ENCODE measurements at places on chromosomes 7 and 10.

DNA sequence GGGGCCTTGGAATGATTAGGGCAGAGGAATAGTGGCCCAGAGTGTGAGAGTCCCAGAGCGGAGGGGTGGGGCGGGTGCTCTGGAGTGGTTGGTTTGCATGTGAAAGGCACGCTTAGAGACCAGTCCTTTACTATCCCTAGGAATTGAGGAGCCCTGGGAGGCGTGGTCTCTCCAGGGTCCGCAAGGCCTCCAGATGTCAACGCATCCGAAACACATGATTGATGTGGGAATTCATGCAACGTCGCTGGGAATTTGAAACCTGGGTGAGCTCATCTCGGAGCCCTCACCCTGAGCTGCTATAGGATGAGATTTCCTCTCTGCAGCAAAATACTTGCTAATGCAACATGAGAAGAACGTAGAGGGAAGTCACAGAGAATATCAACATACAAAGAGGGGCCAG, 51.2 kb downstream of the NPTX2 start:
- no peak for DNase-seq

- DNase-seq, result peak; percentile 14
These were observed 635.5 kb downstream of the AUTS2 start for GRCh38 chr7:70233776-70234175.

DNA sequence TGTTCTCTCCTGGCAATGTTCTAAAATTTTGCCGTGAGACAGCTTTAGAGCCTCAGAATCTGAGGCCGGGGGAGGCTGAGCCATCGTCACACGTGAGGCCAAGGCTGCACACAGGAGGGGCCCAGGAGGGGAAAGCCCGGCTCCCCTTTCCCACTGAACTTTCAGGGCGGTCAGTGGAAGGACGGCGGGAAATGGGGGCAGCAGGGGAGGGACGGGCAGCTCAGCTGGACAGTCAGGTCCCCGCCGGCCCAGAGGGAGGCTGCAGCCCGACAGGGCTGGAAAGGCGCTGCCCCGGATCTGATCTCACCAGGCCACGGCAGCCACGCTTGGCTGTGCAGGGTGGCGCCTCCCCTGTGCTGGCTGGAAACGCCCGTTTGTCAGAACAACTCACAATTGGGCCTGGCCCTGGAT, 43.3 kb upstream of the ADGRA1 start:
- no peak for DNase-seq

DNA sequence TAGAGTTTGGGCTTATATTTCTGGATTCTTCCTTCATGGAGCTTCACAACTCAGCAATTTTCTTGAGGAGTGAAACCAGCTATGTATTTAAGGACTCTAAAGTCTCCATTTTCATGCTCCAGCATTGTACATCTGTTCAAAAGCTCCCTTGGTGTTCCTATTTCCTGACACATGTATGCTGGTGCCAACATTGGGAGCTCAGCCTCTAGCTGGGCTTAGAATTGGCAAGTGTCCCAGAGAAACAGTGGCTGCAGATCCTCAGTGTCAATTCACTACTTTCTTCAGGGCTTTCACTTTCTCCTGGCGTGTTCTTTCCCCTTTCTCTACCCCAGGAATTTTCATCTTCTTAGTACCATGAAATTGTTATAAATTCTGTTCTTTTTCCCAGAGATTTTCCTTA, 103.1 kb downstream of the ZNF467 start:
- DNase-seq, result no peak

- peak; percentile 76 for DNase-seq
These were observed 92.8 kb downstream of the CHN2 start for GRCh38 chr7:29287366-29287765.

DNA sequence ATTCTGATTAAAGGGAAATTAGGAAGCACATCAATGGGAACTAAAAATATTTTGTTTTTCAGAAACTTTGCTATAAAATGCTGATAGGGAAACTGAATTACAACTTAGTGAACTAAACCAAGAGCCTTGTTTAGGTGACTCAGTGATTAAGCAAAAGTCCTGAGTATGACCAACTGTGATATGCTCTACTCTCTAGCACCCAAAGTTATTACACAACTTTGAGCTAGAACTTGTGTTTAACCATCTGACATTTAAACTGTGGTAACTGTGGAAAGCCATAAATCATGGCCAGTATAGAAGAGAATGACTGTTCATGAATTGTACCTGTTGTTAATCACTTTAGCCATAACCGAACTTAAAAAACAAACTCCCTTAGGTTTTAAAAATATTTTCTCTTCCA, 127.4 kb downstream of the ZNF365 start:
- no peak for DNase-seq

- DNase-seq, result no peak
These were observed 50.5 kb upstream of the NRP1 start for GRCh38 chr10:33385015-33385414.

GRCh38 chr7:151626422-151627115, 106.9 kb upstream of the RHEB start:
- DNase-seq, result peak; percentile 66

DNA sequence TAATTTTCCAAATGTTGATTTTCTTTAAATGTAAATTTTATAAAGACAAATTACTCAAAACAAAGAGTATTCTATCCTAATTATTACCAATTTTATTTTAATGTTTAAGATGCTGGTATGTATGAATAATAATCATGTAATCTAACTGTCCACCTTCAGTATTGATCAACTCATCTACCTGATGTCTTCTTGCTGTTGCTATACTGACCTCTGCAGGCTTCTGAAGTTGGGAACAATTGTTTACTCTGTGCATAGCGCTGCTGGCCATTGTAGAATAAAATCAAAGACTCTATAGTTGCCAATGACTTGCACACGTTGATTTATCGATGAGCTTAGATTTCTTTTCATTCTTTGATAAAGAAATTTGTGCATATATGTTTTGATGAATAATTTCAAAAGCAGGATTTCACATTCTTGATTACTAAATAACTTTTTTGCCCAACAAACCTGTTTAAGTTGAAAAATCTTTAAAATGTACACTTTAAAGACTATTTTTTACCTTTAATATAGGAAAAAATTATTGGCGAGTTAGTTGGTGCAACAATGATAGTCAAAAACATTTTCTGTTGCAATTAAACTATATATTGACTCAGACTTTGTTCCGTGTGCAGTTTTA, 282.3 kb downstream of the TFEC start:
- DNase-seq, result peak; percentile 69

GRCh38 chr10:94416896-94417295, 14.6 kb downstream of the TBC1D12 start:
- DNase-seq, result no peak

- no peak for DNase-seq
These were observed 97.2 kb upstream of the CARD11 start for GRCh38 chr7:3140834-3141233.

DNA sequence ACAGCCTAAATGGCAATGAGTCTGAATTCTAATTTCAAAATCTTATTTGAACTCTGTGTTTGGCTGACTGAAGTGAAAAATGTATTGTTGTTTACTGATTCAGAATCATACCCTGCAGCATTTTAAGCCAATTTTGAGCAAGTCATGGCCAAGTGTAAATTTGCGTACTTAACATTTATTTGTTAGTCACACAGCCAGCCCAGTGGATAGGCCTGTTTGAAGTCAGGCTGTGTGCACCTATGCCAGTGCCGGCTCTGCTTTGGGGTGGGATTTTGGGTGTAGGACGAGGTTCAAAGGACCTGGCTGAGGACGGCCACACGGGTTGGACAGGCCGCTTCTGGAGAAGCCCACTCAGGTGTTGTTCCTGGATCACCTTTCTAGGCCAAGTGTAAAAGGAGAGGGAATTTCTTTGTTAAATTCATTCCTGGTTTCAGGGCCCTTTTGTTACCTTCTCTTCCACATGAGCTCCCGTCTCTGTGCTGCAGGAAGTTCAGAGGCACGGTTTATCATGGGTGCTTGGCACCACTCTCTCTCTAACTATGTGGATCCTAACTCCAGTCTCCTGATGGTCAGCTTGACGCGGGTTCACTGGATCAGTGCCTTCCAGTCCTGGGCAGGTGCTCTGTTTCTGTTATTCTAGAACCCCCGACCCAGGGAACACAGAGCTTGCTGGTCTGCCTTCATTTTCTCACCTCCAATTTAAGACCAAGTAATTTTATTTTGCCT, 84.7 kb downstream of the CCNY start:
- DNase-seq, result no peak

DNA sequence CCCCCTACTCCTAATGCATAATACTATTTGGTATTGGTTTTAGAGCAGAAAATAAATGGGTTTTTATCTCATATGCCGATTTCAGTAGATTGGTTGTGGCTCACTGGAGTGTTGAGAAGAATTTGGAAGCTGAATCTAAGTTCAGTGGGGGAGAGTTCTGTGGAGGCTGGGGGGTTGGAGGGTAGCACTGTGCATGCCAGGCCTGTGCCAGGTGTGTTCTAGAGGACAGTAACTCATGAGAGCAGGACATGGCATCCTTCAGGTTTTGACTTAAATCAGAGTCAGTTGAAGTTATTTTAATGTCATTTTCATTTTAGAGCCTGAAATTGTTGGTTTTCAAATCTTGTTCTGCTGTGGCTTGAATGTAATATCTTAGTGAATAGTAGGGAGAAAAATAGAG, 79.5 kb downstream of the EEPD1 start:
- no peak for DNase-seq

DNA sequence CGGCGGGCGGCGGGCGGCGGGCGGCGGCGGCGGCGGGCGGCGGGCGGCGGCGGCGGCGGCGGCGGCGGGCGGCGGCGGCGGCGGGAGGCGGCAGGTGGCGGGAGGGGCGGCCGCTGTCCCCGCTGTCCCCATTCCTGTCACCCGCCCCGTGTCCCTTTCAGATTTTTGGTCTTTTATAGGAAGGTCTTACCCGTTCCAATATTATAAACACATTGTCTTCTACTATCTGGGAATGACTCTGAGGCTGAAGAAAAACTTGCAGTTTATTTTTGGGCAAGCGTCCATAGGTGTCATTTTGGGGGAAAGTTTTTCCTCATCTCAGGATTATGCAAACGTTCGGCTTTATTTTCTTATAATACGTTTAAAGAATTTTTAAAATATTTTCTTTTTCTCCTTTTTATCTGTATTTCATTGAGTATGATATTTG, 578 bp downstream of the ZNF713 start:
- peak; percentile 66 for DNase-seq

DNA sequence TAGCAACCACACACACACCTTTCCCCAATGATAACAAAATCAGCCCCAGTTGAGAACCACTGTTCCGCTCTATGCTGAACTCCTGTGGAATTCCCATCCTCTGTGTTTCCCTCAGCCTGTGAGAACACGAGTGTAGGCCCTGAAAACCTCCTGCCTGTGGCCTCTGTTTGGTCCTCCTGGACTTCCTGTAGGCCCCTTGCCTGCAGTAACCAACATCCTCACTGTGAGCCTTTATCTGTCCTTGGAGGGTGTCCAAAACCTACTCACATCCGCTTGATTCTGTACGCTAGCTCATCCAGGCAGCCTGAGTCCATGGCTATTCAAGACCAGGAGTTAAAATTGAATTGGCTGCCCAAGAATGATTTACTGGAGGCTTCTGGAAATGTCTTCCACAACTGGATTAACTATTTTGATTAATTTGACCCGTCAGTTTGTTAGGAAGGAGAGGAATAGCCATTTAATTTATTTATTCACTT, 149.8 kb downstream of the AKR1D1 start:
- DNase-seq, result no peak

GRCh38 chr10:23253780-23254179, 61.7 kb downstream of the PTF1A start:
- DNase-seq, result peak; percentile 92

GRCh38 chr10:117264782-117265181, 23.9 kb downstream of the SLC18A2 start:
- peak; percentile 78 for DNase-seq

GRCh38 chr10:122120008-122120744, 131.2 kb downstream of the TACC2 start:
- peak; percentile 39 for DNase-seq

DNA sequence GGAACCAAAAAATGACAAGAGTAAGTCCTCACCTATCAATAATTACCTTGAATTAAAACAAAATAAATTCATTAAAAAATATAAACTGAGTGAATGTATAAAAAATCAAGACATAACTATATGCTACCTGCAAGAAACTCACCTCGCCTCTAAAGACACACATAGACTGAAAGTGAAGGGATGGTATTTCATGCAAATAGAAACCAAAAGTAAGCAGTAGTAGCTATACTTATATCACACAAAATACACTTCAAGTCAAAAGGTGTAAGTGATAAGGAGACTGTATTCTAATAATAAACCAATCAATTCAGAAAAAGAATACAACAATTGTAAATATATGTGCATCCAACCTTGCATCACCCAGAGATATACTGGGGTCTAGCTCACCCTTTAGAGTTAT, 332.6 kb downstream of the SH2D4B start:
- no peak for DNase-seq

DNA sequence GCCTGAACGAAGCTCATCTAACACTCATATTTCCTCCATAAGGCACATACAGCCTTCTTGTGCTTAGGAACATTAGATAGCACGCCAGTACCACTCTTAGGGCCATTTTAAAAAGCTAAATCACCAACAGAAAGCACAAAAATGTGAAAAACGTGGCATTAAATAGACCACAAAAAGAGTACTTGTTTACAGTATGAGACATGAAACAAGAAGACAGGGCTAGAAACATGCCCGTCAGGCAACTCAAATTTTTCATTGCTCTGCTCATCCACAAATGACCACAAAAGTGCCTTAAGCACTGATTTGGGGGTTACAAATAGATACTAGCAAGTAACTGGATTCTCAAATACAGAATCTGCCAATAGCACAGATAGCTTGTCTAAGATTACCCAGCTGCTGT, 67.8 kb downstream of the ELMO1 start:
- DNase-seq, result no peak

GRCh38 chr10:79254333-79255006, 92.8 kb upstream of the PPIF start:
- no peak for DNase-seq

Data from DMS53 (cell line).